ENCODE measurements at places on chromosomes 7 and 10.

- no peak for DNase-seq
Measured at GRCh38 chr10:30036341-30036740, 23.0 kb downstream of the JCAD start.

DNA sequence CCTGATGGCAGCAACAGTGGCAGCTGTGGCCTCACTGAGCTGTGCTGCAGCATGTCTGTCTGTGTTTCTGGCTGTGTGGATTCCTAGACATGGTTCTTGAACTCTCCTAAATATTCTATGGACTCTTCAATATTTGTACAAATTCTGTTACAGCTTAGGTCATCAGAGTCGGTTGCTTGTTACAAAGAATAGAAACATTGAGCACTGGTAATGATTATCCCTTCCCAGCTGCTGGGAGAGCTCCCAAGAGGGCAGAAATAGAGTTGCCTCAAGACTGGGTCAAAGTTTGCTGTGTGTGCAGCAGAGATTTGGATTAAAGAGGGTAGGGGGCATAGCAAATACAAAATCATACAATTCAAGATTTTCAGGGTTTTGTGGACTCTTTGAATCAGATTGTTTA lies 337.1 kb upstream of the AKR1E2 start:
- DNase-seq, result no peak

DNA sequence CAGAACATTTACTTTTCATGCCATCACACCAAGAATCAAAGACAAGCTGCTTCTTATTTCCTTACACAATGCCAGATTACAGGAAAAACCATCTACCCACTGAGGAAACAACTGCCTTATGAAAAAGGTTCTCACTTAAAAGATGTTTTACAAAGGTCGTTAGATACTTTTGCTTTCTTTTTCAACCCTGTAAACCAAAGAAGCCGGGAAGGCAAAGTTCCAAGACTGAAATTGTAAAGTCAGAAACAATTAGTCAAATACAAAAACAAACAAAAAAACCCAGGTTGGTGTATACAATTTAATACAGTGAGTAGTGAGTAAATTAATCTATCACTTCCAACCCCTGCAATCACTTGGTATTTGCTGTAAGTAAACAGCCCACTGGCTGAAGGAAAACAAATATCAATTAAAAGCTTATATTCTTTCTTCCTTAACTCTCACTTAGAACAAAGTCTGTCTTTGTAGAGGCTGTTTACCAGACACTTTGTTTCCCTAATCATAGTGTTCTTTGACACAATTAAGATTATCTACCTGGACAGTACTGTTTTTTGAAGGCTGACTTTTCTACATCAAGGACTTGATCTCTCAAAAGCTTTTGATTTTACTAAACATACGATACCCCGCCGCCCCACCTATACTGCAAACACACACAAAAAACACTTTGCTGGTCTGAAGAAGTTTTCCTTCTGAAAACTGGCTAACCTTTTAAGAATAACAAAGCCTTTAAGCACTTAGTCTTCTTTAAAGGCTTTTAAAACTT lies 18.1 kb downstream of the ERLIN1 start:
- peak; percentile 14 for DNase-seq

- DNase-seq, result no peak
Measured at GRCh38 chr7:131642429-131642828, 86.0 kb upstream of the PODXL start.

GRCh38 chr7:35313575-35313974 lies 59.7 kb upstream of the TBX20 start:
- no peak for DNase-seq

GRCh38 chr7:24778543-24779282 lies 21.4 kb upstream of the GSDME start:
- DNase-seq, result peak; percentile 58

DNA sequence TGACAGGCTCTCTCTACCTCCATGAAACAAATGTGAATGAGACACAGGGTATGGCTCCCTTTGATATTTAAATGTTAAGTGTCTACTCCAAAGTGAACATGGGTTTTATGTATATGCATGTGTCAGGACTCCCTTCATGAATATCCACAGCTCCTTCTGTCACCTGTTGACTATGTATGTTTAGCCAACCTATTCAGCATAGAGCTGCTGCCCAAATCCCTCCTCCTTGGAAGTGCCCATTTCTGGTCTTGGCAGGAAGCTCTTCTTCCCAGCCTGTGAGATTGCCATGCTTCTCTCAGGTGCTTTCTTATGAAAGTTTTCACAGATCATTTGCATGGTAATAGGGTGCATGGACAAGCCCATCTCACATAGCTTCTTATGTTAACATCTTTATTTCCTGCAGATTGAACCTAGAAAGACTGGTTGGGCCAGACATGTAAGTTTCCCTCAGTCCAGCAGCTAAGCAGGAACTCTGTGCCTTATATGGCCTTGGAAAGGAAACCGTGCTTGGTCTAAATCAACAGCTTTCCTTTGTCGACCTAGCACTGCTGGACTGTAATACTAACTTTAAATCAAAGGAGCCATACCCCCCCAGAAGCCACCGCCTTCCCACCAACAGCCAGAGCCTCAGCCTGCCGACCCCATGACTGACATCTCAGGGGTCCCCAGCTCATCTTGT lies 288.9 kb downstream of the ADARB2 start:
- no peak for DNase-seq

- no peak for DNase-seq
Measured at GRCh38 chr10:128380946-128381345, 254.7 kb upstream of the MKI67 start.

GRCh38 chr7:91168871-91169829 lies 95.1 kb upstream of the FZD1 start:
- DNase-seq, result no peak

- no peak for DNase-seq
Measured at GRCh38 chr7:146772601-146773000, 656.0 kb downstream of the CNTNAP2 start.

DNA sequence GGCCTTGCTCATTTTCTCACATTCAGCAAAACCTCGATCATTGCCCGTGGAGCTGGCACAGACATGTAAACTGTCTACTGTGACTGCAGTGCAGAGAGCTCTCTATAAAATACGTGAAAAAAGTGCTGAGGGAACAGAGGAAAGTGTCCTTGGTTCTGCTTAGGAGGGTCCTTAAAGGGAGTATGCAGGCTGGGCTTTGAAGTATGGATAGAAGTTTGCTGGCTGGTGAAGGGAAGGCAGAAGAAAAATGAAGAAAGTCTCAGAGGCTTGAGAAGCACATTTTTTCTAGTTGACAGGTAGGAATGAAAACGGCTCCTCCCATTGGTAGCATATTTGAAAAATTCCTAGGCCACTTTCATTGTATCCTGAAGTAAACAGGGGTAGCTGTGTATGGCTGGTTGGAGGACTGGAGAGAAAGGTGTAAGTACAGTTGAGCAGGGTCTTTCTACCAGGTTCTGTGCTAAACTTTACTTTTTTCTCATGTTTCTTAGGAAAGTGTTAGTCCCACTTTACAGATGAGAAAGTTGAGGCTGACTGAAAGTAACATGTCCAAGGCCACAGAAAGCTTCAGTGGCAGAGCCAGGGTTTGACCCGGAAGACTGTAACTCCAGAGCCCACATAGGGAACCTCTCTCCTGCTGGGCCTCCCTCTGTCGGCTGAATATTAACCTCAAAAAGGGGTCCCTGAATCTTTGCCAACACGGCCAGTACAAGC lies 63.0 kb upstream of the PPIF start:
- DNase-seq, result no peak

GRCh38 chr10:80659289-80659688 lies 121.6 kb downstream of the SH2D4B start:
- DNase-seq, result no peak

DNA sequence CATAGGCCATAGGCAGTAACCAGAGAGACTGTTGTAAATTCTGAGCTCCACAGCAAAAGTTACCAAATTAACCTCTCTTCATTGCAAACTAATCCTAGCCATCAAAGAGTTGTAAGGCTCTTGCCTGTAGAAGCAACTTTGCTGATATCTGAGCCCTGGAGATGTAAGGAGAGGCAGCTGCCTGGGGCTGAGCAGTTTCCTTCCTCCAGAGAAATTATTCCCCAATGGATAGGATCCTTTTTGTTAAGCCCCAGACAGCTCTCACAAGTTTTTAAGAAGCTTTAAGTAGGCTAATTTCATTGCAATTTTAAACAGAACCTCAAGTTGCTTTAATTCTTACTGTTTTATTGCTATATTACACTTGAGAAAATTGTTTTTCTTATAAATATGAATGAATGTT lies 211.1 kb downstream of the GALNT17 start:
- DNase-seq, result no peak

- no peak for DNase-seq
Measured at GRCh38 chr7:36138209-36138608, 14.8 kb upstream of the EEPD1 start.

- DNase-seq, result no peak
Measured at GRCh38 chr7:21154614-21155013, 273.3 kb upstream of the SP4 start.

- DNase-seq, result peak; percentile 92
Measured at GRCh38 chr10:97334370-97335175, at the start of gene FRAT2. Gene FRAT2 (minus strand): TSS chr10:97334729. CDS start chr10:97334572, 157 bp downstream.

- DNase-seq, result no peak
Measured at GRCh38 chr10:96290368-96291133, 13.7 kb upstream of the DNTT start.

DNA sequence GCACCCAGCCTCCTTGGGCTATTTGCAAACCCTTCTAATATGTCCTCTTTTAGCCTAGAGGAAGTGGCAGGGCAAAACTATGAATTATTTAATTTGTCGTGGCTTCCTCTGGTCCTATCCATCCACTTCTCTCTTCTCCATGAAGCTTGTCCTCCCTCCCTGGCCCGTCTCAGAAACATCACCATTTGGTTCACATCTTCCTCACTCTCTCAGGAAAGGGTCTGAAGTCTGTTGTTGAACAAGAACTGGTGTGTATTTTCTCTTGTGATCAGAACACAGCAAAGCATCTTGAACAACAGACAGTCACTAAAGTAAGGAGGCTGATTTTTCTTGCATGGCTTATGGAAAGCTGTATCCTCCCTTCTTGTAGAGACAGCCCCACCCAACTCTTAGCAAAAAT lies 550.1 kb upstream of the NRP1 start:
- DNase-seq, result no peak

DNA sequence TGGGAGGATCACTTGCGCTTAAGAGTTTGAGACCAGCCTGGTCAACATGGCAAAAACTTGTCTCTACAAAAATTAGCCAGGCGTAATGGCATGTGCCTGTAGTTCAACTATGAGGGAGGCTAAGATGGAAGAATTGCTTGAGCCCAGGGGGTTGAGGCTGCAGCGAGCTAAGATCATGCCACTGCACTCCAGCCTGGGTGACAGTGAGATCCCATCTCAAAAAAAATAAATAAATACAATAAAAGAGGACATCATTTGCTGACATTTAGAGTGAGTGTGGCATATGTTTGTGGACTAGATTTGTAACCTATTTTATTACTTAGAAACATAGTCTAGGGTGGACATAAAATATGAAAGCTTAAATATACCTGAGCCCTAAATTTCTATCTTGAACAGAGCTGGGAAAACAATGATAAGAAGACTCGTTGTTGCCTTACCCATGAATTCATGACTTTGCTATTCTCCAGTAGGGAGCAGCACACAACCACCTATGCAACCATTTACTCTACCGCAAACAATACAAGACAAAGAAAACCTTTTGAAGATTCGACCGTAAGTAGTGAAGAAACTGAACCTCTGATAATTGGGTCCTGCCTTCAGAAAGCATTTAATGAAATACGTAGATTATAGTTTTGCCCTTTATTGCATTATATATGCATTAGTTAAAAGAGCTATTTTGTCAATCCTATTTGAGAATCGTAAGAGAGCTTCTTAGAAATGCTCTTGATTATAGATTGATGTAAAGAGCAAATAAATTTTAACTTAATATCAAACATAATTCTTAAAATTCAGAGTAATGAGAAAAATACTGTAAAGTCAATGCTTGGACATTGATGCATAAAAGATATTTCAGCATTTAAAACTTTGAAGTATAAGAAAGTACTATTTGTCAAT lies 83.5 kb downstream of the GNAT3 start:
- peak; percentile 71 for DNase-seq

GRCh38 chr7:99312316-99313203 lies 13.1 kb upstream of the ARPC1A start:
- peak; percentile 11 for DNase-seq

- no peak for DNase-seq
Measured at GRCh38 chr10:49645417-49645816, 31.6 kb downstream of the CHAT start.

- no peak for DNase-seq
Measured at GRCh38 chr7:124784879-124785818, 19.6 kb upstream of the GPR37 start.

DNA sequence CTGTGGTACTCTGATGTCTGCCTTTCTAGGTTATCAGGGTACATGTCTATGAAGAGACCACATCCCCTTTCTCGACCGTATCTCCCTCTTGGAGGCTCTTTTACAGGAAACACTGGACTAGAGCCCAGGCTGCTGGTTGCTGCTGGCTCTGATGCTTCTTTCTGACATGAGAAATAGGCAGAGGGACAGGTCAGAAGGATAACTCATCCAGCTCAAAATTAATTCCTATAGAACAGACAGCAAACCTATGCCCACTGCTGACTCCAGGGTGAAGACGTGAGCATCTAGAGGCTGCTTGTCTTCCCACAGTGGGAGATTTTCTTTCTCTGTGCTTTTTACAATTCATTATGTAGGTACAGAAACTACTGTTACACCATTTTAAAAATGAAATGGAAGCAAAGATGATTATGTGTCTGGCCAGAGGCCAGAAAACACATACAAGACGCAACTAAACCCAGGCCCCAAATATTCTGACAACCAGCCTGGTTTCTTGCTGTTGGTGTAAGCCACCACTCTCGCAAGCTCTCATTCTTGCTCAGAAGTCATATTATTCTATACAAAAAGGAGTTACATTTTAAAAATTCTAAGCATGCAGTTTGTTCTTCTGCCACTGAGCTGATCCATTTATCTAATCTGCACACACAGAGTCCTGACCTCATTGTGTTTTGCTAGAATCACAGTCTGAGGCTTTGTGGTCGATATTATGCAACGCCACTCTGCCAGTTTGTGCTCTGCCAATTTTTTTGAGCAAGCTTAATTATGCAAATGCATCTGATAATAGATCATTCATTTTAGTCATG lies 424.3 kb downstream of the KIF20B start:
- no peak for DNase-seq

DNA sequence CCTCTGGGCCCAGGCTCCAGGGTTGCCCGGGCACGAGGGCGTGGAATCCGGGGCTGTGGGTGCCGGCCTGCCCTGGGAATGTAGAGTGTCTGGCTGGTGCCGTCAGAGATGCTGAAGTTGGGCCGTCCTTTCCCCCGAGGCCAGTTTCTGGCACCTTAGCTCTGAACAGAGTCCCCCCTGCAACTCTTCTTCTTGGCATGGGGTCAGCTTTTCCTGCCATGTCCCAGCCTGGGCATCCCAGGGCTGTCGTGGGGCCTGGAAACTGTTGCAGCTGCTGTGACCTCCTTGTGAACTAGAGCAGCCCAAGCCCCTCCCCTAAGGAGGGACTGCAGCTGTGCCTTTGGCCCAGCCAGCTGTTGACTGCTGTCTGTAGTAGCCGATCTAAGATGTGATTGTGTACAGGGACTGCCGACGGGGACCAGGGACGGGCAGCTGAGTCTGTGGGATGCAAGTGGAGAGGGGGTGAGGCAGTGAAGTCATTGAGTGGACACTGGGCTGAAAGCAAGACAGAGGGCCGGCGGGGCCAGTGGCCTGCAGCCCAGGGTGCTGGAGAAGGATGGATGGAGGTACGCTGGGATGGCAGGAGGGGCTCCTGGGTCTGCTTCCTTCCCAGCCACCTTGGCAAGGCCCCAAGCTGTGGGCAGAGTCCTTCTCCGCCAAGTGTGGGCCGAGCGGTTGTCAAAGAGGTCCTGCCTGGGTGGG lies 35.8 kb downstream of the GBX1 start:
- no peak for DNase-seq
